SHP77 treated with DMSO at 0.1 percent for 48 hours (cell line): ENCODE measurements at places on chromosomes 12 and 14.

GRCh38 chr14:25861406-25861805 is 736.4 kb downstream of the NOVA1 start:
- no peak for DNase-seq

DNA sequence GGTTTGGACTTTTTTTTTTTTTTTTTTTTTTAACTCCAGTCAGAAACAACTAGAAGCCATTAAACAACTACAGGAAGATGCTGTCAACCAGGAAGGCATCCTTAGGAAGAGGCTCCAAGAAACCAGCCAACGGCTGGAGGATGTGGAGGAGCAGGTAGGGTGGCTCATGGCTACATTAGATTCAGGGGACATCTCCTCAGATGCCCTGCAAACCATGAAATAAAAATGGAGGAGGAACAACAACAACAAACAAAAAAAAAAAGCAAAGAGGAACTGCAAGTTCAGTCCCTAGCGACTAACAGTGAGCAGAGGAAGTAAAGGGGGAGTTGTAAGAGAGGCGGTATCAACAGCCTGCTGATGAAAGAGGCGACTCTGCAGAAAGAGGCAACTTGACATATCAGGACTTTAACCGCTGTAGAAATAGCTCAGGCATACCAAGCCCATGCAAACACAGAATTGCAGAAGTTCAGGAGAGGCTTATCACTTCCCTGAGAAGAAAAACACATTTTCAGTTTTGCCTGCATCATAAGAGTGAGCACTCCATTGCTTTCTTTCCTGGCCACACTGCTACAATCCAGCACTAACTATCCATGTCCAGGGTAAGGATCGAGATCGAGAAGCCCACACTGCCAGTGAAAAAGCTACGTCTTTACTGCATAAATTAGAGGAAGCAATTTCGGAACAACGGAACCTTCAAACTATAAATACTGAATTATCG is 103.5 kb upstream of the BCAT1 start:
- DNase-seq, result no peak

DNA sequence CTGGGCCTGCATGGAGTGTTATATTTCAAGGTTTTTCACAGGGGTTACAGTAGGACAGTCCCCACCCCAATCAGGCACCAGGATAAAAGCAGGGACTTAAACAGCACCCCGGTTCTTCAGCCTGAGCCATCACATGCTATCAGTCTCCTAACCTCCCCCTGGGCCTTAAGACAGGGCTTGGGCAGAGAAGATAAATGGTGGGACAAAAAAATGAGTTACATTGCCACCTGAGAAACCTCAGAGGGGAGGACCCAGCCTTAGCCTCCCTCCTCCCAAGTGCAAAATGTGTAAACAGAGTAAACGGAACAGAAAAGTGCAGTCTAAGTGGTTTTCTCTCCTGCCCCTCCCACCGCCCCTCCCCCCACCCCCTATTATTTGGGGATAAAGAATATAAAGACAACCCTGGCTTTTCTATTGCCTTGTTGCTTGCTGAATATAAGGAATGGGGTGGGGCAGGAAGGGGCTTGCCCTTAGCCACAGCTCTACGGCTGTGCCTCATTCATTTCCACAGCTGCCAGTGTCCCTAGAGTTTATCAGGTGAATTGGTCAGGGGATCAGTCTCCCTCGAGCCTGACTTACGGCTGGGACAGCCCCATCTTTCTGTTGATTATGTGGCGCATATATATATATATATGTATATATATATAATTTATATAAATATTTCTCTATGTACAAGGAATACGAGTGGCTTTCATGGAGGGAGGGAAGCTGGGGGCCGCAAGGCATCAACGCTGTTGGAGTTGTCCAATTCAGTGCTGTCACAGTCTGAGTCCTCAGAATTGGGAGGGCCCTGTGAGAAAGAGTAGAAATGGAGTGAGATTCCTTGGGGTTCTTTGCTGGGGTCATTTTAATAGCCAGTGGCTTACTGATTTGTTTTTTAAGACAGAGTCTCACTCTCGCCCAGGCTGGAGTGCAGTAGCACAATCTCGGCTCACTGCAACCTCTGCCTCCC is 18.5 kb downstream of the MAP3K12 start:
- no peak for DNase-seq

- DNase-seq, result no peak
These were observed 88.0 kb downstream of the KIF21A start for GRCh38 chr12:39354955-39355354.

DNA sequence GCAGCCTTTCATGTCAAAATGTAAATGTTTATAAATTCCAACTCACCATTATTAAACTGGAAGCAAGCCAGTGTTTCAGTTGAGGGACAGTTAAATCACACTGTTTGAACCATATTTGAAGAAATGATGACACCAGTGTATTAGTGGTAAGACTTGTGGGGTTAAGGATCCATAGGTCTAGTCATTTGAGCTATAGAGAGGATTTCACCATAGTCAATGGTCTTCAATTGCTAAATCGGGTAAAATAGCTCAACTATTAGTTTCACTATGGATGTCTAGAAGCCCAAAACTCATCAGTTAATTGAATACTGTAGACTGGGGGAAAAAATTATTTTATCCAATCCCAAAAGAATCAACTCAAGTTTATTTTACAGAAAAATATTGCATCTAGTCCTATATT is 659.1 kb downstream of the NRXN3 start:
- no peak for DNase-seq
